ENCODE measurements at places on chromosomes 2 and 18.

GRCh38 chr18:58104096-58104495 lies 60.1 kb downstream of the NEDD4L start:
- DNase-seq: no peak

DNA sequence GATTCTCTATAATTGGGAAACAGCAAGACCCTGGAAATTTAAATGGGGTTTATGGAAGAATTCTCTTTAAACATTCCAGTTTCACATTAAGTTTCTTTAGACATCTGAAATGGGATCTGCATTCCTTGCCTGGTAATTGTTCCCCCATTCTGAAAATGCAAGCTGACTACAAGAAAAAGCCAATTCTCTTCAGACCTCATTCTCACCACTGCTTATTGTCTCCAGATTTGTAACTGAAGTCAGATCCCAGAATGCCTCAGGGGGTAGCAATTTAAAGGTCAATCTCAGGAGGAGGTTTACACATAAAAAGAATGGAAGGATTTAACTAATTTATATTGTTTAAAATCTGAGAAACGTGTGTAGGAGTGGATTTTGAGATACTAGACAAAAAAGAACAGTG lies 41.2 kb downstream of the COL3A1 start:
- DNase-seq: no peak

DNA sequence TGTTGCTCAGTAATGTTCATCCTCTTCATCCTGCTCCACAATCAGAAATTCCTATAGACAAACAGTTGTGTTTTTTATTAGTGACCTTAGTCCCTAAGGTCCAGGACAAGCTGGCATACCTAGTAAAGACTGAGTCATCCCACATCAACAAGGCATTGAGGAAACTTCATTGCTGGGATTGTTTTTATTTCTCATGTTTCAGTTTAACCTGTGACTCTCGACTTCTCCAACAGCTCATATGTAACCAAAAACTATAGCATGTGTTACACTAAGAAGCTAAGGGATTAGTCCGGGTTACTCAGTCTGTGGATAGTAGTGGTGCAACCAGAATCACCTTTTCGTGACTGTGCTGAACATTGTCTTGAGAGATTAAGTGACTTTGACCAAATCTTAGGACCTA lies 292.1 kb downstream of the RDH14 start:
- DNase-seq: no peak

DNA sequence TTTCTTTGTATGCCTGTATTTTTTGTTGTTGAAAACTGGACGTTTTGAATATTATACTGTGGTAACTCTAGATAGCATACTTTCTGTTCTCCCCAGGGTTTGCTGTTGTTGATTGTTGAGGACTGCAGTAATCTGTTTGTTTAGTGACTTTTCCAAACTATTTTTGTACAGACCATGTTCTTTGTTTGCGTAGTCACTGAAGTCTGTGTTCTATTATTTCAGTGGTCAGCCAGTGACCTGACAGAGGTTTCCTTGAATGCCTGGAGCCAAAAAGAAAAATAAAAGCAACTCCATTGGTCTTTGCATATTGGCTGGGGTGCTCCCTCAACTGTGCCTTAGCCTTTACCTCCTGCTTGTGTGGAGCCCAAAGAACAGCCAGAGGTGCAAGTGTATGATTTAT lies 42.7 kb upstream of the PHLPP1 start:
- DNase-seq: no peak

- DNase-seq: no peak
Observed at GRCh38 chr18:63887424-63887823, at the start of gene SERPINB2. Gene SERPINB2, plus strand, starts transcription at chr18:63887705. Its CDS starts 3,740 bp downstream, at chr18:63891445.

GRCh38 chr2:128466376-128466775 lies 147.7 kb upstream of the HS6ST1 start:
- DNase-seq: no peak

- no peak for DNase-seq
Observed at GRCh38 chr2:122514451-122514996, 759.1 kb downstream of the TSN start.

DNA sequence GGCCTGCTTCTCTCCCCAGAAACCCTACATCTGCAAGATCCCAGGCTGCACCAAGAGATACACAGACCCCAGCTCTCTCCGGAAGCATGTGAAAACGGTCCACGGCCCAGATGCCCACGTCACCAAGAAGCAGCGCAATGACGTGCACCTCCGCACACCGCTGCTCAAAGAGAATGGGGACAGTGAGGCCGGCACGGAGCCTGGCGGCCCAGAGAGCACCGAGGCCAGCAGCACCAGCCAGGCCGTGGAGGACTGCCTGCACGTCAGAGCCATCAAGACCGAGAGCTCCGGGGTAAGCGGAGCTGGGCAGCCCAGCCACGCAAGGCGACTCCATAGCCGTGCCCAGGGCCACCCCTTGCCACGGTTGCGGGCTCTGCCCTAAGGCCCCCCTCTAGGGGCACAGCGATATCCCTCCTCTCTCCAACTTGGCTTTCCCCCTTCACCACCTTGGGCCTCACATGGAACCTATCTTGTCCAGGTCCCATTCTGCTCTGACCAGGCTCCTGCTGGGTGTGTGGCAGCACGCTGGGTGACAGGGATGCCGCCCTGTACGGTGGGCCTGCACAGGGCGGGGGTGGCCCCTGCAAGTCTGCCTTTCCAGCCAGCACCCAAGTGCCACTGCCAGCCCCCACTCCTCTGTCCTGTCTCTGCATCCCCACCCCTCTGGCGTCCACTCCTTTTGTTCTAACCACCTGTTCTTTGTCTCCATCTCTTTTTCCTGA lies 248.9 kb downstream of the GLI2 start:
- no peak for DNase-seq

DNA sequence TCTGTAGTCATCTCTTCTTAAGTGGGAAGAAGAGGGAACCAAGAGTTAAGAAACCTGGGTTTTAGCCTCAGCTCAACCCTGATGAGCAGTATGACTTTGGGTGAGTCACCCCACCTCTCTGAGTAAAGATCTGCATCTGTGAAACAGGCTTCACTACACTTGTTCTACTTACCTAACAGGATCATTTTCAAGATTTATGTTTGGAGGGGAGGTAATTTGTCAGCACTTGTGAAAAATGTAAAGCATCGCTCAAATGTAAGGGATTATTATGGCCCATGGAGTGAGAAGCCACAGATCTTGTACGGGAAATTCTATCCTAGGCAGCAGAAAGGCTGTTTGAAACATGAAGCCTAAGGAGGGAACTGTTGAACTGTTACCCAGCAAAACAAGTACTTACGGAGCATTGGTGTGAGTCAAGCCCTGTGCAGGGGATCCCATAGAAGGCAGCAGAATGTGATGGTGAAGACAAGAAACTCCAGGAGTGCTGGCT lies 160.6 kb downstream of the PRKCE start:
- DNase-seq: peak; percentile 64

DNA sequence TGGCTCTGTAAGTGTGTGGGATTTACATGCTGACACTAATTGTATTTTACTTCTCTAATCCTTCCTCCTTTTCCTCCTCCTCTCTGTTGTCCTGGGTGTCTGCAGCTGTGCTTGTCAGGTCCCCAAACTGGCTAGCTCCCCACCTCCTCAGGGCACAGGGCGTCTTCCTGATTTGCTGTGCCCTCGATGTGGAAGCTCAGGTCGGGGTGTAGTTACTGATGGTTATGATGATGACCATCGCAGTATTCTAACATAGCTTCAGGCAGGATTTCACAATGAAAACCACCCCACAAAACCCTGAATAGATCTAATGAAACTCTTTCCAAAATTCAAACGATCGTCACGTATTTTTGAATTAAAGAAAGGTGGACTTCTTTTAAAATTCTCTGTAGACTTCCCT lies 428.4 kb downstream of the TGIF1 start:
- no peak for DNase-seq

DNA sequence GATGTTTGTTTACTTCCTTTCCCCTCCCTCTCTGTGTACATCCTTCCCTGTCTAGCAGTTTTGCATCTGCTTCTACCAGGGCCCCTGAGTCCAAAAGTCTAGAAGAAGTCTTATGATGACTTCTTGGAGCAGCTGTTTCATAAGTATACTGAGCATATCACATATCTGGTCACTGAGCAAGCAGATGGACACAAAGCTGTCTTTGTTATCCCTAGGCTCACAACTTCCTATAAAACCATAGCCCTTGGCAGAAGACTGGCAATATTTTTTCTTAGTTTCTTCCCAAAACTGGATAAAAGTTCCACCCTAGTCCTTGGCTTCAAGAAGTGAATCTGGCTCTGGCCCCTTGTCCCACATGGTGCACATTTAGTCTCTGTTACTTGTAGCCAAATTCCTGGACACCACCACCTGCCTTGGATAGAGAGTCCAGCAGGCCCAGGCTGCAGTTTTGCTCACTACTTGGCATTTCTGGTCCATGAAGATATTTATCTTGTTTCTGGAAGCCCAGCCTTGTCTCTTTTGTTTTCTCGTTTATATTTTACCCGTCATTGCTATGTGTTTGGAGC lies 22.5 kb downstream of the THOC1 start:
- no peak for DNase-seq

- DNase-seq: no peak
Observed at GRCh38 chr2:218963601-218964000, 4.1 kb downstream of the CDK5R2 start.

GRCh38 chr2:161746891-161747535 lies 122.8 kb downstream of the SLC4A10 start:
- no peak for DNase-seq

DNA sequence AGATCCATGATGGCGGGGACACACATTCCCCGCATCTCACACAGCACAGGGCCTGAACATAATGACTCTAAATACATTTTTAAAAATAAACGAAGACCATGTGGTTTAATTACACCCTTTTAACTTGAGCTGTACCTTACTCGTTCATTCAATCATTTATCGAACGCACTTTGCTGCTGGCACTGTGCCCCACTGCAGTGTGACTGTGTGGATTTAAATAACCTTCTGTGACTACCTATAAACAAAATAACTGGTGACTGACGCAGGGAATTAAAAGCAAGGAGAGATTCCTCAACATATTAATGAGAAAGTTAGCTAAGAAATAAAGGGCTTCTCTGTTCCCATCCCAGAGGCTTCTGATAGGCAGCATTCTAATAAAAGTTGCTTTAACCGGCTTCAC lies 10.9 kb upstream of the FZD7 start:
- DNase-seq: no peak

- DNase-seq: no peak
Observed at GRCh38 chr2:217785544-217786045, 217.2 kb downstream of the TNS1 start.

DNA sequence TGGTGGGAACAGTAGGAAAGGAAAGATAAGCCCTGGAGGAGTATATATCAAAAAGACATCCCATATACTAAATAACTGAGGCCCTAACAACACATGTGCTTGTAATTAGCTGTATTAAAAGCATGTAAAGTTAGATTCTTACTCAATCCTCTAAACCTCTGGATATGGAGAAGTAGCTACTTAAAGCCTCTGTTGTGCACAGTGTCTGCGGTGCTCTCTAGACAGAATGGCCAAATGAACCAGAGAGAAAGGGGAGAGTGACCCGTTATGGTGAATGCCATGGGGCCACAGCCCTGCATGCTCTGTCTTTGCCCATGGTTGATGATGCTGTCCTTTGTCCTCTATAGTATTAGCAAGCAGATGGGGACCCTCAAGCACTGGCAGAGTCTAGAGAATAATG lies 104.4 kb upstream of the SLC8A1 start:
- no peak for DNase-seq

DNA sequence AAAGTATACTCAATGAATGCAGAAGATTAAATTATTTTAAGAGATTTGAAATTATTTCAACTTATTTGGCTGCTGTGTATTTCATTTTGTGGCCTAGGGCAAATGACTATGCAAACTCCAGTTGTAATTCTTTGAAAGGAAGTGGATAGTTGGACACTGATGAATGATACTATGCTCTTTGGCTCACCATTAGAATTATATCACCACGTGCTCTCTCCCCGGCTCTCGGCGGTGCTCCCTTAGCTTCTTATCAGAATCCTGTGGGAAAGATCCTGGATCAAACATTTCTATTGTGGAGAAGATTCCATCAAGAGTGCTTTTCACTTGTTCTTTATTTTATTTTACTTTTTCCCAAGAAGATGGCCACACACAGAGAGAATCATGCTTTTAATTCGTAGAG lies 55.2 kb downstream of the ADCYAP1 start:
- no peak for DNase-seq

GRCh38 chr2:160375802-160376469 lies 117.7 kb downstream of the RBMS1 start:
- no peak for DNase-seq

- DNase-seq: no peak
Observed at GRCh38 chr2:223055836-223056235, 3.8 kb downstream of the KCNE4 start.

DNA sequence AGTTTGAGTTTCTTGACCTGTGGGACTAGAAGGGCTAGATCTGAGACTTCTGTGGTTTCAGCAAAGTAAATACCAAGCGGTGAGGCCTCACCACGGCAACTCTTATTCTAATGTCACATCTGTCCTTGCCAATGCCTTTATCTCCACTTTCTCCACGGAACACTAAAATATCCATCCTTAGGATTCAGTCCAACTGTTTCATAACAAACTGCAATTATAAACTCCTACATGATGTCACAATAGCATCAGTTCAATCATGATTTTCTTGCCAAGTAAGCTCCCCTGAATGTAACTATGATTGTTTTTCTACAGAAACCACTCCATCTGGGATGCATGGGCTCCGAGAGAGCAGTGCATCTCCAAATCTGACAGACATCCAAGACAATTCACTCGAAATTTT lies 79.6 kb downstream of the LRATD1 start:
- no peak for DNase-seq

- no peak for DNase-seq
Observed at GRCh38 chr2:235859651-235860050, 308.5 kb downstream of the GBX2 start.

DNA sequence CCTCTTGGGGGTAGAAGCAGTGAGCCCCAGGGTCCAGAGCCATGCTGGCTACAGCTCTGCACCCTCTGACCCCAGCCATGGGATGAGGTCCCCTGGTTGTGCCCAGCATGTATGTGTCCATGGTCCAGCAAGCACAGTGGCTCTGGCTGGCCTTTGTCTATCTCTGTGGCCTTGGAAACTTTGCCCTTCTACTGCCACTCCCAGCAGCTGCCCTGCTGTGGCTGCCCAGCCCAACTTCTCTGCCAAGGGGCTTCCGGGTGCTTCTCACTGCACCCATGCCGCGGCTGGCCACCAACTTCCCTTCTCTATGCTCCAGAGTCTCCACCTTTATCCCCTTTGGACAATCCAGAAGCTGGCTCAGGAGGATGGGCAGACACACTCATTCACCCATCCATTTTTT lies 18.8 kb downstream of the TMEM185B start:
- no peak for DNase-seq

- no peak for DNase-seq
Observed at GRCh38 chr2:135494917-135495316, 36.1 kb downstream of the ZRANB3 start.

All from NCI-H187 treated with DMSO at 0.1 percent for 48 hours (cell line).